ENCODE measurements at places on chromosomes 5 and 9.

GRCh38 chr9:121690316-121690715, 38.9 kb downstream of the DAB2IP start:
- DNase-seq, result no peak

- no peak for DNase-seq
These were observed 17.9 kb upstream of the KIF4B start for GRCh38 chr5:154995679-154996078.

- no peak for DNase-seq
These were observed 2.5 kb downstream of the PCAT7 start for GRCh38 chr9:94557376-94557775.

- DNase-seq, result no peak
These were observed 28.5 kb upstream of the TNFSF15 start for GRCh38 chr9:114834386-114834785.

DNA sequence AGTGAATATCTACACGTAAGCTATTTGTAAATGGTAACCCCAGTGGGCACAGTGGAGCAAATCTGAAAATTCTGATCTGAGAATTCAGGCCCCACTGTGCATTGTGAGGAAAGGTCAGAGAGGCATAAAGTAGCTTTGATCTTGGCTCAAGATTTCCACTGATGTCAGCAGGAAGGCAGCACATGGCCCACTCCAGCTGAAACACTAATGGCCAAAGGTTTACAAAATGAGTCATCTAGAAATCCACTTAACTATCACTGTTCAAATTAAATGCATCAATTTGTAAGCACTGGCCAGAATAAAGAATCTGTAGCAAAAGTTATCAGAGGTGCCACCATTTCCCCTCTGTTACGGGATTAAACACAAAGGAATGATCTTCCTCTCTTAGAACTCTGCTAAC, 191.6 kb downstream of the C9orf152 start:
- no peak for DNase-seq

GRCh38 chr5:160082614-160083500, 36.4 kb downstream of the PWWP2A start:
- no peak for DNase-seq

GRCh38 chr5:151267491-151268260, 14.7 kb downstream of the GM2A start:
- DNase-seq, result no peak

DNA sequence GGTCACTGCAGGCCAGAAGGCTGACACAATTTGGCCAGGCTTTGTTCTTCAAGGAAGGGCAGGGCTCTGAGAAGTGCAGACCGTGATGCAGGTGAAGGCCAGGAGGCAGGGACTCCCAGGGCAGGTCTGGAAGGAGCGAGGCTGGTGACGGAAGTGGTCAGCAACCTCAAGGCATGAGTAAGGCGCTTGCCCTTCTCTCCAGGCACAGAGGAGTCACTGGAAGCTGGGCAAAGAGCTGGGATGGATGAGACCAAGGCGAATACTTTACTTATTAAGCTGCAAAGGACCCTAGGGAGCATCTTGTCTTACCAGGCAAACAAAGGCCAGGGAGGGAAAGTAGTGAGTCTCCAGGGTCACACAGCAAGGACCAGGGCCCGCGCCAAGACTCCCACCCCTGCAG, 18.6 kb downstream of the IRF1 start:
- no peak for DNase-seq

- DNase-seq, result no peak
These were observed 153.9 kb upstream of the MEF2C start for GRCh38 chr5:89036704-89037489.

GRCh38 chr5:87588316-87588715, 175.6 kb upstream of the CCNH start:
- no peak for DNase-seq

Data from stimulated activated CD8-positive, alpha-beta memory T cell treated with anti-CD3 and anti-CD28 coated beads, Interleukin-4, amount 100 ng/mL, for 48 hours (primary cell).